Nephron progenitor cell (in vitro differentiated cells): ENCODE measurements at places on chromosomes 1 and 21.

- DNase-seq = peak; percentile 79
These were observed at the start of gene PTGFRN for GRCh38 chr1:116909512-116910378. Gene PTGFRN (plus strand): TSS chr1:116909916. CDS start chr1:116910204, 288 bp downstream.

DNA sequence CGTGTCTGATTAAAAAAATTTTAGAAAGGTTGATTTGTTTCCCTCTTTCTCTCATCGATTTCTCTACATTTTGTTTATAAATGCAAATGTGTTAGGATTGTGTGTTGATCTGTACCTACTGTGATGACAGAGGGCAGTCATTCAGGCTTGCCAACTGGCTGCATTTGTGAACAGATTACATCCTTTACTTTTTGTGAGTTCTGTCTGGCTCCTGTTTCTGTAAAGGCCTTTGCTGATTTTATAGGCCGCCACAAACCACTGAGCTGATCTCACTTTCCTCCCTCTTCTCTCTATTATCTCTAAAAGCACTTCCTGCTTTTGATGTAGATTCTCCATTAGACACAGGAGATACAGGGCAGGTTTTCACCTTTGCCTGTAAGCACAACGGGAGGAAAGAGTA, 106.8 kb downstream of the ESRRG start:
- no peak for DNase-seq

DNA sequence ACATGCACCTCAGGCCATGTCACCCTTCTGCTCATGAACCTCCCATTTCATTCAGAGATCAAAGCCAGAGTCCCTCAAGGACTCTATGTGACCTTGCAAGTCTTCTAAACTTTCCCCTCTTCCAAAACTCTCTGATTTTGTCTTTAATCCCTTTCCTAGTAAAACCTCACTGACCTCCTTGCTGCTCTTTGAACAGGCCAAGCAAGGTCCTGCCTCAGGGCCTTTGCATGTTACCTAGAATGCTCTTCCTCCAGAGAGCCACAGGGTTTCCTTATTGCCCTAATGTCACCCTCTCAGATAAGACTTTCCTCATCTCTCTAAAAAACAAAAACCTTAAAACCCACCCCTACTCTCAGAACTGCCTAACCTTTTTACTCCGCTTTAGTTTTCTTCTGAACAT, 26.6 kb downstream of the IL23R start:
- no peak for DNase-seq

DNA sequence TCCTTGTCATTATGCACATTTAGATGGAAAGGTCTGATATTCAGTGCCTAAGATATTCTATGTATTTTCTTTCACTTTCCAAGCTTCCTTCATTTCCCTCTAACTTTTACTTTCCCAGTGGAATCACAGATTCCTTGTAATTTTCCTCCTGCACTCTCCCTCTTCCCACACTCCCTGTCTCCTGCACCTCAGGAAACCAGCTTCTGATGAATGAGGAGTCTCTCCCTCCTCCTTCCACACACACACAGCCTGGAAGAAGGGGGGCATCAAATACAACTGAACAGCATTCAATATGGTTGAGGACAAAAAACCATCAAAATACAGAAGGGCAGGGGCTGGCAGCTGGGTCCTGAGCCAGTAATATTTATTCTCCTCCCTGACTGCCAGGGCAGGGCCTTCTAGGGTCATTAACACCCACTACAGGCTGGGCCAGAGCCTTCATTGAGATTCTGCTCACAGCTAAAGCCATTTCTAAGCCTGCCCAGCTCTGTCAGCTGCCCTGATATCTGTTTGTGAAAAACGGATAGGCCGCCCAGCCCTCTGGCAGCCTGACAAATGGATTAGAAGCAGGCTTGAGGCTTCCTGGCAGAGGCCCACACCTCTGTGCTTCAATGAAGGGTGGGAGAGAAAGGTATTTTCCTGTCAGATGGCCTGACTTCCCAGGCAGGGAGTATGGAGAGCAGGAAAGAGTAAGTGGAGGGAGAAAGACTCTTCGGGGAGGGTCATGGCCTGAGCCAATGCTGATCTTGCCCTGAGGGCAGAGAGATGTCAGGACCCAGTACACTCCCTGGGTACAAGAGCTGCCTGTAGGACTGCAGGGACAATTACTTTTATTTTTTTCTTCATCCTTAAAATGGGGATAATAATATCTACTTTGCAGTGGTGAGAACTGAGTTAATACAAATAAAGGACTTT, 138.9 kb upstream of the SPATA6 start:
- DNase-seq = no peak

GRCh38 chr1:116326486-116326885, 46.6 kb upstream of the ATP1A1 start:
- DNase-seq = no peak

- DNase-seq = no peak
These were observed 45.6 kb downstream of the SUCO start for GRCh38 chr1:172578586-172578985.

- no peak for DNase-seq
These were observed 109.8 kb downstream of the PATJ start for GRCh38 chr1:61851849-61852669.

DNA sequence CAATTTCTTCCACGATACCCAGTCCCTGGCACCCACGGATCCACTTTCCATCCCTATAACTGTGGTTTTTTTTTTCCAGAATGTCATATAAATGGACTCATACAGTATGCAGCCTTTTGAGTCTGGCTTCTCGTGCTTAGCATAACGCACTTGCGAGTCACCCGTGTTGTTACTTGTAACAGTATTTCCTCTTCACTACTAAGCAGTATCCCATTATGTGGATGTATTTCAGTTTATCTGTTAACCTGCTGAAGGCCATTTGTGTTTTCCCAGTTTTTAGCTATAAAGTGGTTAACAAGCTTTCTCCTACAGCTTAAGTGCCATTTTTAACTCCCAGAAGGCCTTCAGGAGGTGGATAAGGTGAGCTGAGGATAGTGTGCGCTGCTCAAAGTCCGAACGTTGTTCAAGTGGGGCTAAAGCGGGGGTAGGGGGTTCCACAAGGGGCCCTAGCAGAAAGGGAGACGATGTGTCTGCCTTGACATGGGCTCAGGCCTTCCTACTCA, 829 bp downstream of the ADAR start:
- no peak for DNase-seq

DNA sequence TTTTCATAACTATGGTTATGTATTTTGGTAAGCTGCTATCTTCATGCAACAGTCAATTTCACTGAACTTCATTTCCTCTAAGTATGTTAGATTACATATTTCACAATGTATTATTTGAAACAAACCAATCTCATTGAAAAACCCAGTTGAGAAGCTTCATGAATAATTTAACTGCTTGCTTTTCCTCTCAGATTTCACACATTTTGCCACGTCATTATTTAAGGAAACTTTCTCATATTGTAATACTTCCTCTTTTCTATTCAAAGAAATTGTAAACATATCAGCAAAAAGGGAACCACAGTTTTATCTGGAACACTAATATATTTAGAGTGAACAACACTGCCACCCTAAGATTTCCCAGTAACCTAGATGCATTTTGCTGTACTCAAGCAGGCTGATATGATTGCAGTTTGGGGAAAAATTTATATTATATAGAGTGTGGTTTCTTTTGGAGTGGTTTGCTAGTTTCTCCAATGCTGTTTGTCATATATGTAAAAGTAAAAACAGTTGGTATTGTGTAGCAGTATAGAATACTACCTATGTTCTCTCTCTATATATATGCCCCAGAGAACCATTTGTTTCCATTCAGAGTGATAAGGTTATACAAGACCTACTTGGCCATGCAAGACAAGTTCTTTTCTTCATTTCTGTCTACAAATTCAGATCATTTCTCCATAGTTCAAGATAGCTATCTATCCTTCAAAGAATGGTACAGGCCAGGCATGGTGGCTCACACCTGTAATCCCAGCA, 28.4 kb upstream of the AHCTF1 start:
- DNase-seq = no peak

- DNase-seq = no peak
These were observed 22.0 kb downstream of the MAN1A2 start for GRCh38 chr1:117389284-117389683.
